CD4-positive, alpha-beta T cell treated with Interferon gamma for 1 hour (primary cell): ENCODE measurements at places on chromosomes 6 and 20.

GRCh38 chr6:105015482-105015881 is 58.6 kb downstream of the LIN28B start:
- no peak for DNase-seq

GRCh38 chr6:31791324-31792089 is 4.0 kb downstream of the VARS1 start:
- DNase-seq, result no peak

DNA sequence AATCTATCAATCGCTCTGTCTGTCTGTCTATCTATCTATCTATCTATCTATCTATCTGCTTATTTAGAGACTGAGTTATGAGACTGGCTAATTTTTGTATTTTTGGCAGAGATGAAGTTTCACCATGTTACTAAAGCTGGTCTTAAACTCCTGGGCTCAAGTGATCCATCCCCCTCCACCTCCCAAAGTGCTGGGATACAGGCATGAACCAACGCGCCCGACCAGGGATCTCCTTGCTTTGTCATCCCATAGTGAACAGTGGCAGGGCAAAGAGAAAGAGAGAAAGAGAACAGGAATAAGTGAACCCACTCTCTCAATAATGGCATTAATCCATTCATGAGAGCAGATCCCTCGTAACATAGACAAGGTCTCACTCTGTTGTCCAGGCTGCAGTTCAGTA is 66.4 kb upstream of the DSP start:
- no peak for DNase-seq

DNA sequence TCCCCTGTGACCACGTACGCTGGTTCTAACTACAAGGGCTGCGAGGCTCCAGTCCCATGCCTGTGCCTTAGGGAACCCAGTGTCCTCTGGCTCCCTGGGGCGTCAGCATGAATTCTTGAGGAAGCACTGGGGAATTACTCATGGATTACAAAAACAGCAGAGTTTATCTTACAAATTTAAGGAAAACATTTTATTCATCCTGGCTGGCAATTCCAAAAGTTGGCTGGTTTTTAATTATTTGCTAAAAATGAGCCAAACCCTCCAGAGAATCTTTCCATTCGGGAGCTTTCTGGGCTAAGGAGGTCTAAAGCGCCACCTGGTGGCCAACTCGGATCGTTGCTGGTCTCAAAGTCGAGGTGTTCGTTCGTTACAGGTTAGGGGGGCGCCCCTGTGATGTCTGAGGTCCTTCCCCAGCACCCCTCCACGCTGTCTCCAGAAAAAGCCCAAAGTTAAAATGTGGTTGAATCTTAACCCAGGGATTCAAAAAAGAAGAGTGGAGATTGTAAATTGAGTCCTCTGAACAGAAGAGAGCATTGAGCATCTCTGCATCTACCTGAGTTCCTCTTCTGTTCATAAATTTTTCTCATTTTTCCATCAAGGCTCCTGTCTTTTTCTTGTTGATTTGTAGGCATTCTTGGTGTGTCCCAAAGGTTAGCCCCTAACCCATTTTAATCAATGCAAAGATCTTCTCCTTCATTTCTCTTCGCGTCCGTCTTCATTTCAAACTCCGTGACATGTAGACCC is 99.4 kb downstream of the BFSP1 start:
- no peak for DNase-seq

GRCh38 chr6:137236581-137237355 is 17.6 kb upstream of the IFNGR1 start:
- DNase-seq, result no peak

- no peak for DNase-seq
These were observed 301.8 kb upstream of the ID4 start for GRCh38 chr6:19535351-19535750.

GRCh38 chr6:36626636-36627035 is 32.5 kb downstream of the SRSF3 start:
- no peak for DNase-seq

- no peak for DNase-seq
These were observed 95.1 kb upstream of the FOXP4 start for GRCh38 chr6:41451039-41451438.

DNA sequence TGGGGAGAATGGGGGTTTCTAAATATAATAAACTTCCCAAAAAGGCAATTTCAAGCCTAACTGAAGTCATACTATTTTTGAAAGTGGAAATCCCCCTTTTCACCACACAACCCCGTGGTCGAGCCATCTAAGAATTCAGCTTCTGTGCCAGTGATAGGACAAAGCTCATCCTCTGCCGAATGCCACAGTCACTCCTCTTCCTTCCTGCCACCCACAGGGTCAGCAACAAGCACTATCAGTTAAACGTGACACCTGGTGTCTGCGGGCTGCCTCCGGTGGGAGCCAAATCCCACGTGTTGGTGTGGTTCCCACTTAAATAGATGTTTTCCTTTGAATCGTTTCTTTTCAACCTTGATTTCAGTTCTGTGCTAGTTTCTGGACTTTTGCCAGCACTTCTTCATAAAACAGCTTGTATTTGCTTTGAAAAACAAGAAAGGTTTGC is 60.7 kb downstream of the TNFAIP3 start:
- peak; percentile 71 for DNase-seq

GRCh38 chr20:41392295-41392694 is 25.7 kb upstream of the EMILIN3 start:
- no peak for DNase-seq

GRCh38 chr6:53934023-53934422 is 139.2 kb downstream of the LRRC1 start:
- DNase-seq, result no peak

DNA sequence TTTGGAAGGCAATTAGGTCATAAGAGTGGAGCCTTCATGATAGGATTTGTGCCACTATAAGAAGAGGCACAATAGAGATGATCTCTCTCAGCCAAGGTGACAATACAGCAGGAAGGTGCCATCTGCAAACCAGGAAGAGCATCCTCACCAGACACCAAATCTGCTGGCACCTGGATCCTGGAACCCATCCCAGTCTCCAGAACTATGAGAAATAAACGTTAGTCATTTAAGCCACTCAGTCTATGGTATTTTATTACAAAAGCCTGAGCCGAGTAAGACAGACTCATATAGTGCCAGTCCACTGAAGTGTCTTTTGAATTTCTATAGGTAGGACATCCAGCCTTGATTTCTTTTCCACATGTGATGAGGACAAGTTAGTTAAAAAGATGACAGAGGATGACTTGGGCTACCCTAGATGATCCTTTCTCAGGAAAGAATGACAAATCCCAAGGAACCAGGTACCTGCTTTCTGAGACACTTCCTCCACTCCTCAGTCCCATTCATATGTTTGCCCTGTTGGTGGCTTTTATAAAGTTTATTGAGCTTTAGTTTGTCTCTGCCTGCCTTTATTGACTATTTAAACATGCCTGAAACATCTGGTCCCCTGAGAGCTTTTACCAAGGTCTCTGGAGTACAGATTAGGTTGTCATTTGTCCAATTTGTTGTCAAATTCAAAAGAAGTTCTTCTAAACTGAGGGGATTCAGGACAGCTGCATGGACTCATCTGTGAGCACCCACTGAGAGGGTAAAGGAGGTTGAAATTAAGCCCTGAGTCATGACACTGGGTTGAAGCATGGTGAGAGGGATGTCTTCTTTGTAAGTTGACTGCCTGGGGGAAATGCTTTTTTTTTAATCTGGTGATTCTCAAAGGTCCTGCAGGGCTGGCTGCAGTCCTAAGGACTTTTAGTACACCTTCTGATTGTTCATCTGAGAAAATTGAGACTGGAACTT is 165.0 kb upstream of the PLCB4 start:
- DNase-seq, result no peak

GRCh38 chr6:131937226-131937625 is 13.9 kb downstream of the CCN2 start:
- DNase-seq, result no peak

GRCh38 chr20:9136114-9136513 is 67.2 kb downstream of the PLCB4 start:
- DNase-seq, result no peak

DNA sequence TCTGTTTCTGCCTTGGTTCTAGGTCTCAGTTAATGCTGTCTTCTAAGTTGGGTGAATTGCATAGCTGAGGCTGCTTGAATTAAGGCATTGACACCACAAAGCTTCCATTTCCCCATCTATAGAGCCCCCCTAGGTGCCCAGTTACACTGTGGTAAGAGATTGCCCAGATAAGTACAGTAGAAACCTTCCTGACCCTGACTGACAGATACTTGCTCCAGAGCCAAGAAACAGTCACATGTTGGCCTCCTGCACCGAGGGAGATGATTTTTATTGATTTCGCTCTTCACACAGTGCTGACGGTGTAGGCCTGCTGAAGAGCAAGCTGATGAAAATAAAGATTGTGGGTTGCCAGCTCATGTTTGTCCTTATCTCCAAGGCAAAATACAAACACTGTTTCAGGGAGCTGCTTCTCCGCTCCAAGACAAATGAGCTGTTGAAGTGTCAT is 67.9 kb downstream of the TRMT11 start:
- no peak for DNase-seq

DNA sequence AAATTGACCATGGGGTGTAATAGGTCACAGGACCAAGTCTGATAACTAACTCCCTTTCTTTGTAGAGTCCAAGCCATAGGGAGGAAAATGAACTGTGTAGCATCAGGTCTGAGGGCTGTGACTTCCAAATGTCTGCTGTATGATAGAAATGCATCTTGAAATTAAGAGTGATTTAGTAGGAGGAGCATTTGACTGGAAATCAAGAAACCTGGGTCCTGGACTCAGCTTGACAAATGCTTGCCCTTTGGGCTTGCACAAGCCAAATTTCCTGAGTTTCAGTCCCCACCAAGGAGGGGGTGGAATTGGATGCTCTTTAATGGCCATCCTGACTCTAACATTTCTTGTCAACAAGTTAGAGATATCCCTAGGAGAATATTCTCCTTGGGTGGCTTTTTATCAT is 187.0 kb downstream of the PDE7B start:
- no peak for DNase-seq

- no peak for DNase-seq
These were observed 61.8 kb upstream of the TIAM2 start for GRCh38 chr6:154933181-154933827.

DNA sequence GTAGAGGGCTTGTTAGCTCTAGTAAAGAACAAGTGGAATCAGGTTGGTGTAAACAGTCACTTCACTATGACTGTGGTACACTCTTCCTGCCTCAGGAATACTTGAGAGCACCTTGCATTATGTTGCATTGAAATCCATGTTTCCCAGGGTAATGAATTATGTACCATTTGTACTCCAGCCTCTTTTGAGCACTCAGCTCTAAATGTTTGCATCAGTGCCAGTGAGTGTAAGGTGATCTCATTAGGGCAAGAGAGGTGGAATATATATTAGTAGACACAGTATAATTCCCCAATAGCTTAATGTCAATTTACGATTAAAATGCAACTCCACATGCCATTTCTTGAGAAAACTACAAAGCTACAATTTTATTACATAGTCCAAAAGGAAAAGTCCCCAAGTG is 319.6 kb upstream of the POU3F2 start:
- no peak for DNase-seq

- DNase-seq, result no peak
These were observed 64.9 kb downstream of the RNF182 start for GRCh38 chr6:13989496-13990144.

GRCh38 chr20:6418732-6419131 is 295.9 kb upstream of the FERMT1 start:
- DNase-seq, result no peak

DNA sequence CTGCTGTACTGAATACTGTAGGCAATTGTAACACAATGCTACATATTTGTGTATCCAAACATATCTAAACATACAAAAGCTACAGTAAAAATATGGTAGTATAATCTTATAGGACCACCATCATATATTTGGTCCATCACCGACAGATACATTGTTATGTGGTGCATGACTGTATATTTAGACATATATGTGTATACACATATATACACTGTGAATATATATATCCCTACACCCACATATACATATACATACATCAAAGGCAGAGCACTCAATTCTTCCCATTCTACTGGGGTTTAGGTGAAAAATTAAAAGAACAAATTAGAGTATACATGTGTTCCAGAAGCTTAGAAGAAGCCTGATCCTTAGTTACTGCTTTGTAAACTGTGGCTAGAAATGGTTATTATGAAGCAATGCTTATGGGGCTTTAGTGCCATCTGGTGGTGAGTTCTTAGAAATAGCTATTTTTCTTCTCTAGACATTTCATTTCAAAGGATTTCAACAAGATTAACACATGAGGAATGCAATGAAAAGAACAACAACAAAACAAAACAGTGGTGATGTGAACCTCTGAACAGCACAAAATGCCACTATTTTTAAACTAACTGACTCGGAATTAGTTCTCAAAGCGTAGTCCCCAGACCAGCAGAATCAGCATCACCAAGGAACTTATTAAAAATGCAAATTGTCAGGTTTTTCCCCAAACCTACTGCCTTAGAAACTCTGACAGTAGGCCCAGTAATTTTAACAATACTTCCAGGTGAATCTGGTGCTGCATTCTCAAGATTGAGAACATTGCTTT is 38.0 kb downstream of the PKHD1 start:
- no peak for DNase-seq

GRCh38 chr6:55003719-55004430 is 157.3 kb downstream of the FAM83B start:
- no peak for DNase-seq

DNA sequence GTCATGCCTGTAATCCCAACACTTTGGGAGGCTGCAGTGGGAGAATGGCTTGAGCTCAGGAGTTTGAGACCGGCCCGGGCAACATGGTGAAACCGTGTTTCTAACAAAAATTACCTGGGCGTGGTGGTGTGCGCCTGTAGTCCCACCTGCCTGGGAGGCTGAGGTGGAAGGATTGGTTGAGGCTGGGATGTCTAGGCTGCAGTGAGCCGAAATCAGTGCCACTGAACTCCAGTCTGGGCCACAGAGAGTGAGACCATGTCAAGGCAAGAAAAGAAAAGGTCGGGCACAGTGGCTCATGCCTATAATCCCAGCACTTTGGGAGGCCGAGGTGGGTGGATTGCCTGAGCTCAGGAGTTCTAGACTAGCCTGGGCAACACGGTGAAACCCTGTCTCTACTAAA is 8.2 kb upstream of the BCAS4 start:
- no peak for DNase-seq

- DNase-seq, result no peak
These were observed 37.1 kb upstream of the PMEPA1 start for GRCh38 chr20:57746832-57747404.

- DNase-seq, result no peak
These were observed 51.4 kb downstream of the IBTK start for GRCh38 chr6:82196161-82196560.
